ENCODE measurements at places on chromosomes 1 and 21. TPM values are rescaled to one million over a fixed set of nuclear protein-coding genes. Genes with fewer than 3 reads are reported as not detected.

DNA sequence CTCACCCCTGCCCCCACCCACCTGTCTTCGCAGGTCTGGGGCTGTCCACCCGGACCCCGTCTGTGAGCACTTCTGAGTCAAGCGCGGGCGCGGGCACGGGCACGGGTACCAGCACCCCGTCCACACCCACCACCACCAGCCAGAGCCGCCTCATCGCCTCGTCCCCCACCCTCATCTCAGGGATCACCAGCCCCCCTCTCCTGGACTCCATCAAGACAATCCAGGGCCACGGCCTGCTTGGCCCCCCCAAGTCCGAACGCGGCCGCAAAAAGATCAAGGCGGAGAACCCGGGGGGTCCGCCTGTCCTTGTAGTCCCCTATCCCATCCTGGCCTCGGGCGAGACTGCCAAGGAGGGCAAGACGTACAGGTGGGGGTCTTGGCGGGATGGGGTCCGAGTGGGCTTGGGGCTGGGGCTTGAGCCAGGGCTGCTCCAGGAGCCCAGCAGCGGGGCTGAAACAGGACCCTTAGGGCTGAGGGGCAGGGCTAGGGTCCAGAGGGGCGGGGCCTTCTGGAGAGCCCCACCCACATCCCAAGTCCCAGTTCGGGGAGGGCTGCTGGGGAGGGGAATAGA is 23.9 kb downstream of the ZNF362 start:
- no peak for DNase-seq

GRCh38 chr1:227390525-227390924 is 72.2 kb upstream of the CDC42BPA start:
- DNase-seq = no peak

DNA sequence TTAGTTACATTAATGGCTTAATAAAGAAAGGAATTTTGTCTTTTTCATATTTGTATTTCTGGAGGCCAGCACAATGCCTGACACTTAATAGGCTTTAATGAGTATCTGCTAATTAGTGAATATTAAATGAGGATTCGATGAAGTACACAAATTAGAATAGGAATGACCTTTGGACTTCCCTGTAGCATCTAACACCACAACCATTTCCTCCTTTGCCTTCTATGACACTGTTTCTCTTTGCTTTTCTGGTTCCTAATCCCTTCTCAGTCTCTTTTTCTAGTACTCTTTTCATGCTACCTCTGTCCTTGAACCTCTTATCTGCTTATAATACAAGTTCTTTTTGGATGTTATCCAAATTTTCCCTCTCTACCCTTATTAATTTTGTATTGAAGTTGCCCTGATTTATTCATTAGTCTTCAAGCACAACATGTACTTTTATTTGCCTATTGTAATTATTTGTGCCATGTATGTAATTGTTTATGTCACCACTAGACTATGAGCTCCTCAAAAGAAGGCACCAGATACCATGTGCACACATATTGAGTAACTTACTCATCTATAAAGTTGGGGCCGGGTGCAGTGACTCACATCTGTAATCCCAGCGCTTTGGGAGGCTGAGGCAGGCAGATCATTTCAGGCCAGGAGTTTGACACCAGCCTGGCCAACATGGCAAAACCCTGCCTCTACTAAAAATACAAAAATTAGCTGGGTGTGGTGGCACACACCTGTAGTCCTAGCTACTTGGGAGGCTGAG is 23.8 kb downstream of the RPS27 start:
- no peak for DNase-seq

DNA sequence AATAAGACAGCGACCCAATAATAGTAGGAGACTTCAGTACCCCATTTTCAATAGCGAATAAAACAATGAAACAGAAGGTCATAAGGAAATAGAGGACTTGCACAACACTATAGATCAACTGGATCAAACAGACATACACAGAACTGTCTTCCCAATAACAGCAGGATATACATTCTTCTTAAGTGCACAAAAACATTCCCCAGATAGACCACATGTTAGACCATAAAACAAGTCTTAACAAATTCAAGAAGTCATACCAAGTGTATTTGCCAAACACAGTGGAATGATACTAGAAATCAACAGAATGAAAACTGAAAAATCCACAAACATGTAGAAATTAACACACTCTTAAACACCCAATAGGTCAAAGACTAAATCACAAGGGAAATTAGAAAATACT is 78.0 kb downstream of the LBR start:
- no peak for DNase-seq

DNA sequence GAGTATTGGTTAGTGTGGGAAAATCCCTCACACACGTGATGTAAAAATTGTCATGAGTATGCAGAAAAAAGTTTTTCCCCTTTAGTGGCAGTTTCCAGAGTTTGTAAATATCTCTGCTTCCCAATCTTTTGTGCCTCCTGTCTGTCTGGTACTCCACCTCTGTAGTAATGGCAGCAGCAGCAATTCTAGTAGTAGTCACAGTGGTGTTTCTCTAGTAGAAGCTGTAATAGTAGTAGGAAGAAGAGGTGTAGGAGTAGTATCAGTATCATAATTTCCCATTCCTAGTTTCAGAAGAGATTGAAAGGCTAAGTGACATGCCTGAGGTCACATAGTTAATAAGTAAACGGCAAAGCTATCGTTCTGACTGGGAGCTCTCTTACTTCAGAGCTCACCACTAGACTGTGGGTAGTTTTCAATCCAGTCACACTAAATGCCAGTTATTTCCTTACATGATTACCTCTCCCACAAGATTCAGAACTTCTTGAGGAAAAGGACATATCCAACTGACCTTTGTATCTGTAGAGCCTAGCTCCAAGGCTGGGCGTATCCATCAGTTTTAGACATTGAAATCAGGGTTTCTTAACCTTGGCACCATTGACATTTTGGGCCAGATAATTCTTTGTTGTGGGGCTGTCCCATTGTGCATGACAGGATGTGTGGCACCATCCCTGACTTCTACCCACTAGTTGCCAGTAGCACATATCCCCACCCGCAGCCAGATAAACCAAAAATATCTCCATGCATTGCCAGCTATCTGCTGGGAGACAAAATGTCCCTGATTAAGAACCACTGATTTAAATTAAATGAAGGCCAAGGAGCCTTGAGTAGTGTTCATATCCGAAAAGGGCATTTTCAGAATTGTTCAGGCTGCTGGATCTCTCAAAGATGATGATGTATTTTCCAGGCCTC is 135.9 kb downstream of the FGGY start:
- DNase-seq = no peak

GRCh38 chr1:156510709-156511108 is 10.1 kb upstream of the MEF2D start:
- DNase-seq = peak; percentile 92

- DNase-seq = no peak
Observed at GRCh38 chr1:51878308-51878615, 265 bp downstream of the NRDC start.

DNA sequence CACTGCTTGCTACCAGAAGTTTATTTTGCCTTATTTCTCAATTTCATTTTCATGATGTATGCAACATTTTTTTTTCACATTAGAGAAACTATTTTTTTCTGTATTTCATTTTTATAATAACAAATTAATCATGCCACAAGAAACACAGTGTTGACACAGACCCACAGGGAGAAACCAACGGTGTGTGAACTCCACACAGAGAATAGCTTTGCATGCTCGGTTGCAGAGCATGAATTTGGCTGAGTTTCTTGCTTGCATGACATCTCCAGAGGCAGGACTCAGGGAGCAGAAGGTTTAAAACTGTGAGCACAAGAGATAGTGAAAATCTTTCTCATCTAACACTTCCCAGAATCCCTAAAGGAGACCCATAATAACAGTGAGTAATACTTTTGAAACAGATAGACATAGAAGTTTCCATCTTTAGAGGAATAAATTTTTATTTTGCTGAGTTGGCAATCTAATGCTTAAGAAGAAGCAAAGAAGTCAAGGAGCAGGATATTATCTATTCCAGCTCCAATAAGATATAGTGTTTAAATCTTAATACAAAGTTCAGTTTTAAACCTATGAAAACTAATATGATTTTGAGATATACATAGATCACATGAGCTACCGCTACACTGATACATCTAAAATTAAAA is 890.9 kb downstream of the MRPL39 start:
- DNase-seq = no peak

DNA sequence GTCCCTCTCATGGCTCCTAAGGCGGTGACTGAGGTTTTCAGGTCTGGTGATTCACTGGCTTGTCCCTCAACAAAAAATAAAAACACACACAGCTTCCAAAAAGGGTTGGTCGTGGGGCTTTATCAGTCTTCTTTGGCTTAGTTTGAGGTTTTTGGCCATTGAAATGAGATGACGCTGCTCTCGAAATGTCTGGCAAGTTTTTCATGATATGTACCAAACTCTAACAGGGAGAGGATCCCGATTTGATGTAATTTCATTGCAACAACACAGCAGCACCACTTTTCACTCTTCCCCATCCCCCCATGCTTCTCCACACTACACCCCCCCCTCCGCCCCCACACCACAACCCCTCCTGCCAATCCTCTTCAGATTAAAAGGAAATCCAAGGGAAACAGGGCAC is 187.1 kb upstream of the NFIA start:
- no peak for DNase-seq

DNA sequence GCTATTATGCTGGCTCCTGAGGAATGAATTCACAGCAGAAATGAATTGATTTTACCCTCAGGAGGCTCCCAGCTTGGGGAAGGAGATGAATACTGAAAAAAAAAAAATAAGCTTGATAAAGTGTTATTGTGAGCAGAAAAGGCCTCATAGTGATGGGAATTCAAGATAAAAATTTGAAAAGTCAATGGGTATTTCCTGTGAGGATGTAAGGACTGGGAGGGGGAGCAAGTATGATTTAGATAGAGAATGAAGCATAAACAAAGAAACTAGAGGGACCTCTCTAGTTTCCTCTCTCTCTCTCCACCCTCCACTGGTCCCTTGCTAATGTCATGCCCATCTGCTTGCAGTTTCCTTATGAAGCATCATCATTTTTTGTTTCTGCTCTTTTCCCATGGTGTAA is 439.0 kb upstream of the PLXNA2 start:
- DNase-seq = no peak

DNA sequence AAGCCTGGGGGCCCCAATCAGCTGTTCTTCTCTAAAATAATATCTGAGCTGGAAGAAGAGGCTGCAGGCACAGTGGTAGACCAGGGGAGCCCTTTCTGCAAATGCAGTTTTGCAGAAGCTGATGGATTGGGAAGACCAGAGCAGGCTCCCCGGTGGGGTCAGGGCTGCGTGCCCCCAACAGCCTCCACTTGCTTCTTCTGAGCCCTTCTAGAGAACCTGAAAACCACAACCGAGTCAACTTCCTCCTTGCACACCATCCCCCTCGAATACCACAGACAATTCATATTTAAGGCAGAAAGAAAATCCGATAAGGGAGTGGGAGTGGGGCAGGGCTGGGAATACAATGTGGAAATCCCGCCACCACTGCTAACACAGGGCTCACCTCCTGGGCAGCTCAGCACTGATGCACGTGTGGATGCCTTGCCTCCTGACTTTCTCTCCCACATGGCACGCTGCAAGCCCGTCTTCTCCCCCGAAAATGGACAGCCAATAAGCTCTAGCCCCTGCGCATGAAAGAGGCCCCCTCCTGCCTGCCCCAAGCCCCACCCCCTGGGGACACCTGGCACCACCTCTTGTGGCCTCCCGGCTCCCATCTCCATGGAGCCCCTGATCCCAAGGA is 25.4 kb upstream of the ALDH4A1 start:
- no peak for DNase-seq

DNA sequence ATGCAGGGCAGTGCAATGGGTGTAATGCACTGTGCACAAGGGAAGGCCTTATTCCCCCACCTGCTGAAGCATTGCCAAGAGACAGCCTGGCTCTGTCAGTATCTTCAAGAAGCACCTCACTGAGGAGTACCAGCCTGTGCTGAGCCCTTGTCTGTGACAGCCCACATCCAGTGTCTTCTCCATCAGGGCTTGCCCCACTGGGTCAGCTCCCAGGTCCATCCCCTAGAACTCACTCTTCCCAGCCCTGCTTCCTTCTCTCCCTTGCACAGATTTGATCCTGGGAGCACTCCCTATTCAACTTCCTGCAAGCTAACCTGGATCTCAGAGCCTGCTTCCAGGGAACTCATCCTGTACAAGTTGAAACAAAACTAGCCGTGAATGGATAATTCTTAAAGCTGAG is 33.6 kb upstream of the IFNGR2 start:
- no peak for DNase-seq

GRCh38 chr1:97898948-97899347 is 21.9 kb downstream of the DPYD start:
- no peak for DNase-seq

- no peak for DNase-seq
Observed at GRCh38 chr1:181128592-181129497, 40.3 kb downstream of the IER5 start.

DNA sequence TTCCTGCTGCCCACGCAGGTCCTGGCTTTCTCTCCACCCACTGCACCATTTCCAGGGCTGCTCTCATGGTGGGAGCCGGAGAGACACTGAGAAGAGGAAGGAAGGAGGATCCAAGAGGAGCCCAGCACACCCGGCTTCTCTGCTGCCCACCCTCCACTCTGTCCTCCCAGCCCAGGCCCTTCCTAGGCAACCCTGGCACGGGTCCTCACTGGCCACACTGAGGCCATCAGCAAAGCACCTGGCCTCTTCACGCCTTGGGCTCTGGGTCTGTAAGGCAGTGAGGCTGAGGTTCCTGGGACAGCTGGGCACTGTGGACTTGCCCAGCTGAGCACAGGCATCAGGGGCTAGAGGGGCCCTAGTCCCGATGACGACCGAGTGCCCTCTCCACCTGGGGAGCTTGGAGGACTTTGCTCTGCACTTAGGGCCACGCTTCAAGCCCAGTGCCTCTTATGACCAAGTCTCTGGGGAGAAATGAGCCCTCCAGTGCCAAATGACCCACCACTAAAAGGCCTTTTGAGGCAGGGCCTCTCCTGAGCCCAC is 43.1 kb downstream of the PDE9A start:
- no peak for DNase-seq

DNA sequence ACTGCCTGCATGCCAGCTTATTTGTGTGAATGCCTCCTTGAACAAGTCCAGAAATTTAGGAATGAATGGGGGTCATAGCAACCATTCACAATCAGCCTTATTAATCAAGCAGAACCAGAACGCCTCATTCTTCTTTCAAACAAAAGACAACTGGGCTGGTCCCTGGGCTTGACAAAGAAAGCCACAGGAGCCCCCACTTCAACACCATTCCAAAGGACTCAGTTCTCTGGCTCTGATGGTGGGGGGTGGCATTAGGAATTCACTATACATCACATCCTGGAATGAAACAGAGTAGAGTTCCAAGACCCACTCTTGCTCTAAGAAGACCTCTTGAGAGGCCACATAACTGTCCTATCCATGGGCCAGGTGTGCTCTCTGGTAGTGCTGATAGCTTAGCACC is 186.6 kb upstream of the ST6GALNAC5 start:
- DNase-seq = no peak

- DNase-seq = no peak
Observed at GRCh38 chr1:56268519-56269140, 310.7 kb downstream of the PLPP3 start.

FMOD gene
- total RNA-seq = 190 TPM

CDC7 gene
- total RNA-seq = 0.14 TPM

TFF2 gene
- 17.0 TPM for total RNA-seq

PPFIA4 gene
- 16.5 TPM for total RNA-seq

OR2T2 gene
- not detected for total RNA-seq

CELA2A gene
- total RNA-seq = not detected

CLEC20A gene
- not detected for total RNA-seq

PLA2G2C gene
- total RNA-seq = not detected

All from thoracic aorta (tissue), 2 donors.